HFFc6 (cell line): ENCODE measurements at places on chromosomes 5 and 9.
A peak's percentile ranks its signal among the peaks of the same experiment; 100 is the strongest.

GRCh38 chr9:95284162-95285080, 33.1 kb downstream of the FANCC start:
- H3K27ac ChIP-seq: peak overlapping the region; percentile 47; the same call in 1 of the 2 replicates
- H3K27me3 ChIP-seq: no peaks in the 10 kb centered on the region
- peaks cover 24% of the 10 kb centered on the region for H3K4me1 ChIP-seq
- DNase-seq: peak; percentile 49
- peak overlapping the region; percentile 48 for H3K4me3 ChIP-seq

- H3K36me3 ChIP-seq: no peaks in the 10 kb centered on the region
- peaks cover 7% of the 10 kb centered on the region for H3K4me1 ChIP-seq
- no peak overlapping the region for H3K4me3 ChIP-seq
- no peak overlapping the region for H3K27ac ChIP-seq
- no peaks in the 10 kb centered on the region for H3K27me3 ChIP-seq
Observed at GRCh38 chr5:98069876-98070512, 703.5 kb upstream of the RGMB start.

- H3K36me3 ChIP-seq: no peaks in the 10 kb centered on the region
- H3K4me1 ChIP-seq: peaks cover 31% of the 10 kb centered on the region
- no peak overlapping the region for H3K27ac ChIP-seq
- DNase-seq: no peak
Observed at GRCh38 chr9:35842795-35843194, 13.8 kb downstream of the TMEM8B start.

DNA sequence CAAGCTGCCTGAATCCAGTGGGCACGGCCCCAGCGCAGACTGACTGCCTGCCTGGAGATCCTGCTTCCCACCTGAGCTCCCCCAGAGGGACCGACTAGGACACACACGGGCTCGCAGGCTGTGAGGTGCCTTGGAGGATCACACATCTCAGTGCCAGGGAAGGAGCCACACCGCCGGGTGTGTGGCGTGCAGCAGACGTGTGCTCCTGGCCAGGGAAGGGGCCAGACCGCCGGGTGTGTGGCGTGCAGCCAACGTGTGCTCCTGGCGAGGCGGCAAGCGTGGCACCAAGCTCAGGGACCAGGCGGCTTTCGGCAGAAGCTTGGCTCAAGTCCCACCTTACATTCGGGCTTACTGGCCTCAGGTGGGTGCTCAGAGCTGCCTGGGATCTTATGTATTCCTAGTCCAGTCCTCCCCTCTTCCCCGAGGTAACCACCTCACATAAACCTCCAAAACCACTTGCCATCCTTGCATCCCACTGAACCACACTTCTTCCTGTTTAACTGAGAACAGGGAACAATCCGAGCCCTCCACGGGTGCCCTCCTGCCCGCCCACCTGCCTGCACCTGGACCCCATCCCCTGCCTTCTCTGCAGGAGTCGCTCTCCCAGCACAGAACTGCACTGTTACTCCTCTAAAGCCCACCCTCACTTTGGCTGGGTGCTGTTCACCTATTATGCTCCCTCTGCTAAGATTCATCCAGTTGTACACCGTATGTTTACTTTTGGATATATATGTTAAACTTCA, 22.4 kb upstream of the MRNIP start:
- H3K36me3 ChIP-seq: peaks cover 51% of the 10 kb centered on the region
- no peaks in the 10 kb centered on the region; the same call in 1 of the 2 replicates for H3K27me3 ChIP-seq
- no peaks in the 10 kb centered on the region; the same call in 1 of the 2 replicates for H3K4me1 ChIP-seq
- no peak for DNase-seq
- H3K27ac ChIP-seq: no peak overlapping the region

DNA sequence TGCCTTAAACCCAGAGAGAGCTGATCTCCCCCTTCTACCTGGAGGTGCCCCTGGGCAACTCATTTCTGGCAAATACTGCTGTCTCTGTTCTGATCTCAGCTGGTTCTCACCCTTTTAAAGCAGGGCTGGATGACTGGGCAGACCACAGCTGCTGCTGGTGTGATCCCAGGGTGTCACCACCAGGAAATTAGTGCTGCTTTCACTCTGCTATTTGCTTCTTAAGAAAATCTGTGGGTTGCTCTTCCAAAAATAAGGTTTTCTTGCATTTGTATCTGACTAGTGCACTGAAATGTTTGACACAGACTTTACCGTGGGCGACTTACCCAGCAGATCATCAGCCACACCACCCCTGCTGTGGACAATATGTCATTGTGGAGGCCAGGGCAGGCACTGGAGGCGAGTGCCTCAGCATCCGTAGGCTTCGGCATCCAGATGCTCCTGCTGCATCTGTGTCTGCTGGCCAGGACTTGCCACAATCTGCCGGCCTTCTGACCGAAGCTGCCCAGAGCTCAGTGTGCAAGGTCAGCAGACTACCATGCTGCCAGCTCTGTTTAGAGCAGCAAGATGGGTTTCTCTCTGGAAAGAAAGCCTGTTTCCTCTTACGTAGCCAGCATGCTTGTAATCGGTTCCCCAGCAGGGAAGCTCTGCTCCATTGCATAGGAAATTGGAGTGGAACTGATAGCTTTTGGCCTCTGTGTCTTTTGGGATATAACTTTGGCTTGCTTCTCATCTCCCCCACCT, 13.6 kb downstream of the ARHGAP26 start:
- no peak for DNase-seq
- H3K36me3 ChIP-seq: no peaks in the 10 kb centered on the region
- peaks cover 4% of the 10 kb centered on the region for H3K27me3 ChIP-seq
- no peak overlapping the region for H3K27ac ChIP-seq
